ENCODE measurements at places on chromosomes 12 and 14.

GRCh38 chr14:72008666-72009065, 76.4 kb downstream of the RGS6 start:
- no peak for DNase-seq

GRCh38 chr14:101475456-101476257, 85.6 kb upstream of the DIO3 start:
- no peak for DNase-seq

- no peak for DNase-seq
Observed at GRCh38 chr14:106141242-106142220, 615.1 kb downstream of the TMEM121 start.

DNA sequence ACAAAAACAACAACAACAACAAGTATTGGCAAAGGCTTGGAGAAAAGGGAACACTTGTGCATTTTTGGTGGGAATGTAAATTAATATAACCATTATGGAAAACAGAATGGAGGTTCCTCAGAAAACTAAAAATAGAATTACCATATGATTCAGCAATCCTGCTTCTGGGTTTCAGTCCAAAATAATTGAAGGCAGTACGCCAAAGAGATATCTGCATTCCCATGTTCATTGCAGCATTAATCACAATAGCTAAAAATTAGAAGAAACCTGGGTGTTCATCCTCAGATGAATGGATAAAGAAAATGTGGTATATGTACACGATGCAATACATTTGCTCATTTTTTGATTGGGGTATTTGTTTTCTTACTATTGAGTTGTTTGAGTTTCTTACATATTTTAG, 813.0 kb downstream of the NRXN3 start:
- DNase-seq: no peak
